Cardiac fibroblast (primary cell): ENCODE measurements at places on chromosomes 2 and 18.

- no peak for DNase-seq
These were observed 137.8 kb upstream of the GYPC start for GRCh38 chr2:126518196-126518595.

GRCh38 chr2:105888625-105889024, 143.9 kb downstream of the NCK2 start:
- DNase-seq, result peak; percentile 48

GRCh38 chr18:46660957-46661749, 4.1 kb upstream of the LOXHD1 start:
- peak; percentile 46 for DNase-seq

GRCh38 chr2:45205985-45206384, 196.7 kb upstream of the SIX2 start:
- no peak for DNase-seq

DNA sequence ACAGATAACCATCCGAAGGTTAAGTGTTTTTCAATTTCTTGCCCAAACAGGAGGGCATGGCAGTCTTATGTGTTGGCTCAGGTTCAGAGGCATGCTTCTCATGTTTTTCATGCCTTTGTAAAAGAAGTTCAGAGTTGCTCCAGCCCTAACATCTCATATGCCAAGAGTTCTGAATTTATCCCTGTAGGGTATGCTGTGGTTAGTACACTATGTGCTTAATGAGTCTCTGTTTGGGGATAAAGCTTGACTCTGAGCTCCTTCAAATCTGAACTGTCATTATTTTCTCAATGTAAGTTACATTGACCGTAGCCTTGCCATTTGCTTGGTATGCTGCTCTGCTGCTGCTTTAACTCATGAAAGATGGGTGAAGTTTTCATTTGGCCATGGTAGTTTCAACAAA, 67.9 kb upstream of the PNPT1 start:
- DNase-seq, result peak; percentile 87

DNA sequence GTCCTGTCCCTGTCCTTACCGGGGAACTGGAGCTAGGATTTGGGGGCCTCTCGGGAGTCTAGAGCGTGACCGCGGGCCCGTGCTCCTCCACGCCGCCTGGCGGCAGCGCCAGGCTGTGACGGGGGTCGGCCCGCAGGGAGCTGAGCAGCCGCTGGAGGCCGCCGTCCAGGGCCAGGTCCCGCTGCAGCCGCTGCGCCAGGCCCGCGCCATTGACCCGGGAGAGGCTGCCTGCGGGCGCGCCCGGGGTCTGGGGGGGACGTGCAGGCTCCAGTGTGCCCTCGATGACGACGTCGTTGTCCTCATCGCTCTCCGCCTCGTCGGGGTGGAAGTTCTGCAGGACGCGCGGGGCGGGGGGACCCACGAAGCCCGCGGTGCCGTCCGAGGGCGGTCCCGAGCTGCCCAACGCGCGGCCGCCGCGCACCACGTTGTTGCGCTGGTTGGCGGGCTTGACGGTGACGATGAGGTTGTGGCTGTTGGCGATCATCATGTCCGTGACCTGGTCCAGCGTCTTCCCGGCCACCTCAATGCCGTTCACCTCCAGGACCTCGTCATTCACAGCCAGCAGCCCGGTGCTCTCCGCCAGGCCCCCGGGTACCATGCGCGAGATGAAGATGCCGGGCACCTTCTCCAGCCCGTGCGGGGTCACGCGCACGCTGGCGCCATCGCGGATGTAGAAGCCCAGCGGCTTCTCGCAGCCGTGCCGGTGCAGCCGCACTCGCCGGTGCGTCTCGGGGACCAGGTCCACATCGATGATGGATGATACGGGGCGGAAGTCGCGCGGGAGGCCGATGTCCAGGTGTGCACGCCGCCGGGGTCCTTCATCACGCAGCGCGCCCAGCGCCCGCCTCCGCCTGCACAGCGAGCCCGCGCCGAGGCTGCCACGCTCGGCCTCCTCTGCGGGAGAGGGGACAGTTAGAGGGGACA, 50.9 kb downstream of the ADNP2 start:
- peak; percentile 21 for DNase-seq

- peak; percentile 29 for DNase-seq
These were observed 112.3 kb downstream of the RAB3GAP1 start for GRCh38 chr2:135164431-135164830.

- no peak for DNase-seq
These were observed 238.1 kb downstream of the LPIN1 start for GRCh38 chr2:11984316-11985158.

- no peak for DNase-seq
These were observed 61.9 kb upstream of the LDAH start for GRCh38 chr2:20884829-20885228.

- no peak for DNase-seq
These were observed 45.1 kb upstream of the LYPD6B start for GRCh38 chr2:148993351-148993750.
